ENCODE measurements at places on chromosomes 4 and X. TPM values are rescaled to one million over a fixed set of nuclear protein-coding genes. Genes with fewer than 3 reads are reported as not detected.

GRCh38 chrX:101415180-101416145, 7.4 kb downstream of the HNRNPH2 start:
- no peak for DNase-seq

DNA sequence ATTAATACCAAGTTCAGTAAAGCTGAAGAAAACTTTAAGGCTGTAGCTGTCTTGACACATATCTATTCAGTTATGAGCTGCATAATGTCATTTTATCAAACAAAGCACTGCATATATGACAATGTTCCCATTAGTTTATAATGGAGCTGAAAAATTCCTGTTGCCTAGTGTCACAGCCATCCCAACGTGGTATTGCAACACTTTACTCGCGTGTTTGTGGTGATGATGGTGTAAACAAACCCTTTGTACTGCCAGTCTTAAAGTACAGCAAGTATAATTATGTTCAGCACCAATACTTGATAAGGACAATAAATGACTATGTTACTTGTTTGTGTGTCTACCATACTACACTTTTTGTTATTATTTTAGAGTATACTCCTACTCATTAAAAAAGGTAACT, 1415.6 kb upstream of the PCDH7 start:
- DNase-seq = no peak

GRCh38 chr4:149120331-149121022, 678.3 kb upstream of the NR3C2 start:
- no peak for DNase-seq

GRCh38 chr4:184165291-184165690, 52.4 kb downstream of the ENPP6 start:
- DNase-seq = no peak

ITM2A gene
- total RNA-seq = 42.9 TPM

GRCh38 chr4:153267890-153268289, 63.6 kb downstream of the TRIM2 start:
- DNase-seq = no peak

MAGEC3 gene
- not detected for total RNA-seq

DNA sequence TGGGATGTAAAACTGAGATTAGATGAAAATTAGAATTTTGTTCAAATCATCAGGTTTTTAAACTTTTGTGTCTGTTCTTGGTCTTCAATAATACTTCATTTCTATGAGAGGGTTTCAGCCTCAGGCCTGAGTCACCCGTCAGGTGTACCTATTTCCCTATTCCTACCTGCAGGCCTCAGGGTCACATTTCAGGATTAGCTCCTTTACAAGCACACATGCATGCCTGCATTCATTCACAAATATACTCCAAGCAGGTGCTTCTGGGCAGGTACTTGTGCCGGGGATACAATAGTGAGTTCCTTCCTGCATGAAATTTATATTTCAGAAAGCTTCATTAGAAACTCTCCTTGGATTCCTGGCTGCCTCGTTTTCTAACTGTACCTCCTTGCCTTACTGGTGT, 114.9 kb downstream of the SHISA3 start:
- DNase-seq = no peak

PABPC5 gene
- 3.9 TPM for total RNA-seq

- no peak for DNase-seq
These were observed 44.1 kb upstream of the NEUROG2 start for GRCh38 chr4:112560084-112560483.

- DNase-seq = no peak
These were observed 501.0 kb downstream of the PPARGC1A start for GRCh38 chr4:23388699-23389395.

DNA sequence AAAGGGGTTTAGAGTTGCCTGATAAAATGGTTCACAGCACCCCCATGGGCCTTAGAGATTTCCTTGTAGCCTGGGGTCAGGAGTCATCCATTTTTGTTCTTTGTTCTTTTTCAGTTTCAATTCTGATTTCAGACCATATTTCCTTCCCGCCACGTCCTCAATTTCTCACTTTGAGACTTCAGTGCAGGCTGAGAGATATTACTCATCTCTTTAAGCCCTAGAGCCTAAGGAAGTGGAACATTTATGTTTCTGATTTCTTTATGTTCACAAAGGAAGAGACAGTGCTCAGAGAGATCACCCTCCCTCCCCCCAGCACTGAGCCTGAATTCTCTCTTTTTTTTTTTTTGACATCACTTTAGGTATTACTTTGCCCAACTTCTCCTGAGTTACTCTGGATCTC, 56.3 kb downstream of the MSN start:
- DNase-seq = no peak

ELF2 gene
- 57.5 TPM for total RNA-seq

AKAP4 gene
- not detected for total RNA-seq

DNA sequence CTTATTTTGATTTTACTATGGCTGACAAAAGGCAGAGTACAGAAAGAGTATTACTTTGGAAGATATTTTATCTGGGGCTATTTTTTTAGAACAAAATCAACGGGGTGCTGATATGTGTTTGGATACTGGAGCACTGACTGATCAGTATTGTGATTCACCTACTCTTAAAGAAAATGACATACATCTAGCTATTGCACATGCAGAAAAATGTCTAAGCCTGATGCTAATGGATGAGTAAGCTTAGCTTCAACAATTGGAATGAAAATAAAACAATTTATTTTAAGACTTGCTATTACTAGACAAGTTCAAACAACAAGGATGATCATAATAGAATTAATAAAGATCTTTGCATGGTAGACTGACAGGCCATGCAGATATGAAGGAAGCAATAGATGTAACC, 262.0 kb downstream of the PPP1R2C start:
- DNase-seq = no peak

DNA sequence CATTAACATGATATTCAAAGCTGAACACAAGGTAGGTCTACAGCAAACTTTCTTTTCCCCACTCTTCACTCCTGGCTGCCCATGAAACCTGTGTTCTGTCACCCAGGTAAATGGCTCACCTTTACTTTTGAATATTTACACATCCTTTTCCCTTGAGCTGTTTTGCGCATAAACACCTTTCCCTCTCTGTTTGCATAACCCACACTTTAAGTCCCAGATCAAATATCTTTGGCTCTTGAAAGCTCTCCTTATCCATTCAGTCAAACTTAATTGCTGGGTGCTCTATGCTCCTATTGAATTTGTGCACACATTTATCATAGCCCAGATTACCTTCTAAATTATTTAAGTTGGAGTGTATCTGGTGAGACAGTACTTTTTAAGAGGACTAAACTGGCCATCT, 51.7 kb upstream of the ATP8A1 start:
- no peak for DNase-seq

FGF2 gene
- 19.0 TPM for total RNA-seq

- no peak for DNase-seq
These were observed 37.0 kb upstream of the CWH43 start for GRCh38 chr4:48949086-48949485.

GRCh38 chr4:61648264-61648663, 448.1 kb downstream of the ADGRL3 start:
- DNase-seq = no peak

DNA sequence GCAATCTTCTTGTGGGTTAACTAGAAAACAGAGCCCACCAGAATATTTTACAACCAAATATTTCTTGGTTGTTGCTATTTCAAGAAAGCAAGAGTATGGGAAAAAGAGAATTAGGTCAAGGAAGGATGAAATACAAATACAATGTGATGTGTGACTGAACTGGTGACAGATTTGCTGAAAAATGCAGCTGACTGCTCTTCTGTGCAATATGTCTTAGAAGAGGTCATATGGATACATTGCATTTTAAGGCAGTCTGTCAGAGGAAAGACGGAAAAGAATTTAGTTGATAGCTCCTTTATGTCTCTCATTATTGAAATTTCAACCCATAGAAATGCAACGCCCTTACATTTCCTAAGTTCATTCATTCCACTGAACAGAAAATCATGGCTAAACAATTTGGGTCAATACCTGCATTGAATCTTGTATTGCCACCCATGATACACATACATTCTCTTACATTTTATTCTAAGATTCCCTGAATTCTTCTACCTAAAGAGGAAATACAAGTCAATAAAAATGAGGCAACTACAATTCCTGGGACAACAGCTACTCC, 423.1 kb downstream of the ADAM29 start:
- no peak for DNase-seq

DNA sequence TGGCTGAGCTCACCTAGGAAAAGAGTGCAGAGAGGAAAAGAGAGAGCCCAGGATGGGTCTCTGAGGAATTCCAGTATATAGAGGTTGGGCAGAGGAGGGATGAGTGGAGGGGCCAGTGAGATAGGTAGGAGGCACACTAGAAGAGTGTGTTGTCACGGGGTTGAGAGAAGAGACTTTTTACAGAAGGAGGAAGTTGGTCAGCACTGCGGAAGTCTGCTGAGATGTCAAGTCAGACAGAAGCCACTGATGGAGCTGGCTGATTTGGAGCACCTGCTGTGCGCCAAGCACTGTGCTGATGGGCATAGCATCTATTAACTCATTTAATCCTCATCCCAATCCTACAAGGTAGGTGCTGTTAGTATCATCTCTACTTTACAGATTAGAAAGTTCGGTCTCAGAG, 60.4 kb downstream of the EFNB1 start:
- DNase-seq = no peak

FAM236B gene
- total RNA-seq = not detected

- no peak for DNase-seq
These were observed 16.0 kb downstream of the MAGEB10 start for GRCh38 chrX:27823812-27824211.

DNA sequence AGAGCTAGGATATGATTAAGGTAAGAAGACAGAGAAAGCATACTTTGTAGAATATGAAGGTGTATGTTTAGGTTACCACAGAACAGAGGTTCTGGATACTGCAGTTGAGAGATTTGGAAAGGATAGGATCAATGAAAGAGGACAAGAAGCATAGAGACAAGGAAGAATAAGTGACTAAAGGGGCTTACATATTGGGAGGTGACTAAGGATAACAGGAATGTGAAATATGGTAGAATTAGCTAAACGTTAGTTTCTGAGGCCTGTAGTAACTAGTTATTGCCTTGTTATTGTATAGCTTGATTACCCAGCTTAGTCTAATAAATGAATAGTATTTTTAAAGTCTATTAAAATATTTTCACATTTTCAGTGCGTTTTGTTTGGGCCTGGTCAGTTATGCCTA, 38.2 kb downstream of the CENPI start:
- DNase-seq = no peak

AADAT gene
- total RNA-seq = 12.0 TPM

GRCh38 chr4:56372774-56373173, 14.5 kb downstream of the AASDH start:
- DNase-seq = no peak

DNA sequence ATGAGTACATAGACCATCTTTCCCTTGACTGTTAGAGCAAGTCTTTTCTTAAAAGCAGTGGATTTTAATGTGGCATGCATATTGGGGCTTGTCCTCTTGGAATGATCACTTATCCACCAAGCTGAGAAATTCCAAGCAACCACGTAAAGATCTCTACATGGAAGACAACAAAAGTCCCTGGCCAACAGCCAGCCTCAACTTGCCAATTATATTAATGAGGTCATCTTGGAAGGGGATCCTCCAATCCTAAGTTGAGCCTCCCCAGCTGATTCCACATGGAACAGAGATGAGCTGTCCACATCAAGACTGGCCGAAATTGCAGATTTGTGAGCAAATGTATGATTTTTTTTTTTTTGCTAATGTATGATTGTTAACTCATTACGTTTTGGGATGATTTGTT, 20.6 kb upstream of the FTHL17 start:
- no peak for DNase-seq

KLHL34 gene
- total RNA-seq = not detected

- peak; percentile 98 for DNase-seq
These were observed at the start of the genes HAUS3 and POLN for GRCh38 chr4:2241410-2242353. Gene HAUS3 (minus strand): TSS chr4:2242121. CDS start chr4:2240946, 1,175 bp downstream. Gene POLN (minus strand): TSS chr4:2242121. CDS start chr4:2229231, 12,890 bp downstream.

DNA sequence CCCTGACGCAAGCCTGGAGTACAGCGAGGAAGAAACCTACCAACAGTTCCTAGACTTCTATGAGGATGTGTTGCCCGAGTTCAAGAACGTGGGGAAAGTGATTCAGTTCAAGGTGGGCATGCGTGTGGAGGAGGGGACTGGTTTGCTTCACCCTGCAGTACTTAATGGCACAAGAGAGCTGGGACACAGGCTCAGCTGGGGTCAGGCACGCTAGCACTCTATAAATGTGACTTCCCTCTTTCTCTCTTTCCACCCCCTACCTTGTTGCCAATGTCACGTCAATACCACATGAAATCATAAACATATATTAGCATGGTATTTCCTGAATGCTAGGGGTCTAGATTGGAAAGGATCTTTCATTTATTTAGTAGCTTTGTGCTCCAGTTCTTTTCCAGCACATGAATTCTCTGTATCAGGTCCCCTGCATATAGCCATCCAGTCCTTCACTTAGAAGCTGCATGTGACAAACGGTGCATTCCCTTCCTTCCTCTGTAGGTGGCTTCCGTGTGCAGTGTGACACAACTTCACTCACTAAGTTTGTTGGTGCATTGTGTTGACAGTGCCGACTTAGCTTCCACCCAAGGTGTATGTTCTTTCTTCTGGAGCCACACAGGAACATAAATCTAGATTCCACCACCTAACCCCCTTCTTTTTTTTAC, 25.6 kb downstream of the ZRSR2 start:
- DNase-seq = no peak

DNA sequence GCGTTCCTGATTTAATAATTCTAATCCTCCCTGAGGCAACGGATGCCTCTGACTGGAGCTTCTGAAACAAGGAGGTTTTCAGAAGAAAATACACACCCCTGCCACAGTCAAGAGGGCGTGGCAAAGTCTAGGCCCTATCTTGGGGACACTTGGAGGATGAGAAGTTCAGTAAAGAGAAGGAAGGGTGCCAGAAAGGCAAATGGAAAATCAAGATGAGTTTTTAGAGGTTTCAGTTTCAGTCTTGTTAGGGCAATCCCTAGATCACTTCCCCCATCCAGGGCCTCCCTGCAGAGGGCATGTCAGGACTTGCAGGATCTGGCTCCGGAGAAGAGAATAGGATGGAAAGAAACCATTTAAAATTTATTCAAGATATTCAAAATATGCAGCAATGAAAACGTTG, 28.5 kb upstream of the FGF2 start:
- DNase-seq = no peak

- no peak for DNase-seq
These were observed 62.6 kb downstream of the SORCS2 start for GRCh38 chr4:7254736-7255487.
